ENCODE measurements at places on chromosomes 11 and 22.

- no peak for DNase-seq
Measured at GRCh38 chr11:206526-207207, 532 bp downstream of the BET1L start.

- no peak for DNase-seq
Measured at GRCh38 chr11:28488336-28488735, 380.1 kb downstream of the METTL15 start.

DNA sequence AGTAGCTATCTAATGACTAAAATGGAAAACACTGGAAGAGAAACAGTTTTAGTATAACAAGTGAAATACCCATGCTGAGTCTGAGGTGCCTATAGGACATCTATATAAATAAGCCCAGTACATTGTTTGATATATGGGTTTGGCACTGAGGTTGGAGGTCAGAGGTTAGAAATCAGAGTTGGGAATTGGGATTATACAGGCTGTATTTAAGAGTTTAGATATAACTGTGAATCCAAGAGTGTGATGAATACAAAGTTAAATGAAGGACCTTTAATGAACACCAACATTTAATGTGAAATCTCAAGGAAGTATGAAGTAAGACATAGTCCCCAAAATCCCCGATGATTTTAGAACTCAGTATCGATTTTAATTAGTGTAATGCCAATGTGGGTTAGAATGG is 3.1 kb upstream of the HBD start:
- no peak for DNase-seq

DNA sequence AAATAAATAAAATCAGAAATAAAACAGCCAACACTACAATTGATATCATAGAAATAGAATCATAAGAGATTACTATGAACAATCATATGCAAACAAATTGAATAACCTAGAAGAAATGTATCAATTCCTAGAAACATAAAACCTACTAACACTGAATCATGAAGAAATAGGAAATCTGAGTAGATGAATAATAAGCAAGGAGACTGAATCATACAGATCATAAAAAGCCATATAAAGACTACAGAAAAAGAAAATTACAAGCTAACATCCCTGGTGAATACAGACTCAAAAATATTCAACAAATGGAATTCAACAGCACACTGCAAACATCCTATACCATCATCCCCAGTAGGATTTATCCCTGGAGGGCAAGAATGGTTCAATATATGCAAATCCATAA is 135.6 kb downstream of the SBF2 start:
- DNase-seq: no peak

- no peak for DNase-seq
Measured at GRCh38 chr11:70536051-70536877, 137.9 kb downstream of the CTTN start.

- DNase-seq: no peak
Measured at GRCh38 chr22:22031183-22031945, 48.8 kb upstream of the TOP3B start.

DNA sequence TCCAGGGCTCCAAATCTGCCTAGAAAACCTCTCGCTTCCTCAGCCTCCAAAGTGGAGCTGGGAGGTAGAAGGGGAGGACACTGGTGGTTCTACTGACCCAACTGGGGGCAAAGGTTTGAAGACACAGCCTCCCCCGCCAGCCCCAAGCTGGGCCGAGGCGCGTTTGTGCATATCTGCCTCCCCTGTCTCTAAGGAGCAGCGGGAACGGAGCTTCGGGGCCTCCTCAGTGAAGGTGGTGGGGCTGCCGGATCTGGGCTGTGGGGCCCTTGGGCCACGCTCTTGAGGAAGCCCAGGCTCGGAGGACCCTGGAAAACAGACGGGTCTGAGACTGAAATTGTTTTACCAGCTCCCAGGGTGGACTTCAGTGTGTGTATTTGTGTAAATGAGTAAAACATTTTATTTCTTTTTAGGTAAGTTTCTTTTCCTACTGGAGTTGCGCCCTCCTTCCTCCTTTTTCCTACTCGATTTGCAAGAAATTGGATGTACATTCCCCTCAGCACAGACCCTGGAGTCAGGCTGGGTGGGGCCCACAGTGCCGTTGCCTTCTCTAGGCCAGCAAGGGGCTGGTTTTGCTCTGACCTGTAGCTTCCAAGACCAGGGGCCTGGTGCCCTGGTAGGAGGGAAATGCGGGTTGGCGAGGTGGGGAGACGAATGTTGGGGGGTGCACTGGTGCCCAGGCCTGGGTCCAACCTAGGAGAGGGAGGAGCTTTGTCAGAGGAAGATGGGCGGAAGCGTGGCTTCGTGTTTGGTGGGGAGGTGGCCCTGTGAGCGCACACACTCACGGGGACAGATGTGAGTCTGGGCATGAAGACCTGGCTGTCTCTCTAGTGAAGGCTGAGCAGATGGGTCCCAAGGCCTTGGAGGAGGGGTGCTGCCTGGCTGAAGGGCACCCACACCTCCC is 50.6 kb downstream of the ST14 start:
- DNase-seq: no peak

- DNase-seq: no peak
Measured at GRCh38 chr11:132125988-132126871, 755.8 kb downstream of the NTM start.

GRCh38 chr11:76329084-76329648 is 51.8 kb downstream of the THAP12 start:
- no peak for DNase-seq

DNA sequence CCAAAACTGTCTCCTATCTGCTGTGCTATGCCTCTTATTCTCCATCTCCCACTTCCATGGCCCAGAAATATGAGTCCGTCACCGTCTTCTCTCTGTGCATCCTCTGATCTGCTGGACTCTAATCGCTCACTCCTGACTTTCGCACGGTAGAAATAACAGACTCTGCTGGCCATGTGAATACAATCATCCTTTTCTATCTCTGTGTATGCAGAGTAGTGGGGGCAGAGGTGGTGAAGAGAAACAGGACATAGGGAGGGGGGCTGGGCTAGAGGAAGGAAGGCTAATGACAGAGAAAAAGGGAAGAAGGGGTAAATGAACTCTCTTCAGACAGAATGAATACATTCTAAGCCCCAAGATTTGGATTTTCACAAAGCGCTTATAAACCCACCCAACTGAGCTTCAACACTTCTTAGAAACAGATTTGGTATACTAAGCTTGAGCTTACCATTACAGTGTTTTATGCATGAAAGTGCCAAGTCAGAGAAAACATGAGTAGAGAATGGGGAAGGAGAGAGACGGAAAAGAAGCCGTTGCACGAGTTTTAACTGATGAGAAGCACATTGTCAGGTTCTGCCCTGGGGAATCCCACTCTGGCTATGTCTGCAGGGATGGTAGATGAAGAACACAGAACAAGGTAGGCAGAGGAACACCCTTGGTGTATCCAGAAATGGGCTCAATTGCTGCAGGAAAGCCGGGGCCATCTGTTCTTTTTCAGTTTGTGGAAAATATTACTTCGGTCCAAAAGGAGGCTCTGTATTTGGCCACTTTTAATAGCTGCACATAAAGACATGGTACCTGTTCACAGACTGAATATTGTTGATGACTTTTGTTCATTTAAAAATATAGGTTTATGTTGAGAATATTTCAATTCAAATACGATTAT is 324.7 kb downstream of the ETS1 start:
- no peak for DNase-seq

- no peak for DNase-seq
Measured at GRCh38 chr11:70547386-70547785, 149.1 kb downstream of the CTTN start.

DNA sequence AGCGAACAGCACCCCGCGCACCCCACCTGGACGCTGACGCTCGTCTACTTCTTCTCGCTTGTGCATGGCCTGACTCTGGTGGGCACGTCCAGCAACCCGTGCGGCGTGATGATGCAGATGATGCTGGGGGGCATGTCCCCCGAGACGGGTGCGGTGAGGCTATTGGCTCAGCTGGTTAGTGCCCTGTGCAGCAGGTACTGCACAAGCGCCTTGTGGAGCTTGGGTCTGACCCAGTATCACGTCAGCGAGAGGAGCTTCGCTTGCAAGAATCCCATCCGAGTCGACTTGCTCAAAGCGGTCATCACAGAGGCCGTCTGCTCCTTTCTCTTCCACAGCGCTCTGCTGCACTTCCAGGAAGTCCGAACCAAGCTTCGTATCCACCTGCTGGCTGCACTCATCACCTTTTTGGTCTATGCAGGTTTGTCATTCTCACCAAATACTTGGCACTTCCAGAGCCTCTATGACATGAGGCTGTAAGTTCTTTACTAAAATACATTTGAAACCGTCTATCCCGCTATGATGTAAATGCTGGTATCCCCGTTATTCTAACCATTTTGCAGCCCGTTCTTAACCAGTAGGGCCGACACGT is 535 bp downstream of the AQP11 start:
- DNase-seq: no peak

GRCh38 chr11:35590412-35590811 is 27.8 kb upstream of the FJX1 start:
- DNase-seq: no peak

DNA sequence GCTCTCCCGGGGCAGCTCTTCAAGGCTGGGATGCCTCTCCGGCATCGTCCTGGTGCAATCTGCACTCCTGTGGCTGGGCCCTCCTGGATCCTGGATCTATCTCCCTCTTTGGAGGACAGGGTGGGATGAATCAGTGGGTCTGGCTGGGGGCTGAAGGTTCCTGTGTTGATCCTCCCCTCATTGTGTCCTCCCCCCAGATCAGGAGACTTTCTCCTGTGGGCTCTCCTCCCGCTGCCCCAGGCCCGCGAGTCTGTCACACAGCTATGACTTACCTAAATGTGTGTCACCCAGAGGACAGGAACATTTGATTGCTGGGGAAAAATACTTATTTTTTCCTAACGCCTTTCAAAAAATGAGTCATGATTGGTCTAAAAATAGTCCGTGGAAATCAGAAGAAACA is 106.8 kb upstream of the NECTIN1 start:
- DNase-seq: no peak

GRCh38 chr11:90134478-90135003 is at the start of gene NAALAD2:
TSS of gene NAALAD2 (plus strand) at chr11:90134663. CDS start at chr11:90134759, 96 bp downstream.
- DNase-seq: no peak

DNA sequence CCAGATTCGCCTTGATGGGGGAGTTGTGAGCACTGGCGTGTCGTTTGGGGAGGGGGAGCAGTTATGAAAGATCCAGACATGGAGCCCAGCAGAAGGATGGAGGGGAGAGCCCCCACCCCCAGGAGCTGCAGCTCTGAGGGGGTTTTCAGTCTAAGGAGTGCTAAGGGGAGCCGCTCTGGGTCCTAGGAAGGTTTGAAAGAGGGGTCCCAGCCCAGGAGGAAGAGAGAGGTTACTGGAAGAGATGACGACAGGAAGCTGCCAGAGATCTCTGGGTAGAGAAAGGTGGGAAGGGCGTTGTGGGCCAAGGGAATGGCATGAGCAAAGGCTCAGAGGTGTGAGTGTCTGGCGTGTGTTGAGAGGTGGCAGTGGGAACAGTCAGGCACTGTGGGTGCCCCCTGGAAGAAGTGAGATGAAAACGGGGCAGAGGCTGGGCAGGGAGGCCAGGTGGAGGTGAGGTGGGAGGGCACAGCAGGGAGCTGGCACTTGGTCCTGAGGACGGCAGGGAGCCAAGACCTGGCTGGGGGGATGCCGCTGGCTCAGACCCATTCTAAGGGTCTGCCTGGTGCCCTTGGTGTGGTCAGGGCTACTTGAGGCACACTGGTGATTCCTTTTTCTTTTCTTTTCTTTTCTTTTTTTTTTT is 1.8 kb downstream of the MGAT3 start:
- no peak for DNase-seq

DNA sequence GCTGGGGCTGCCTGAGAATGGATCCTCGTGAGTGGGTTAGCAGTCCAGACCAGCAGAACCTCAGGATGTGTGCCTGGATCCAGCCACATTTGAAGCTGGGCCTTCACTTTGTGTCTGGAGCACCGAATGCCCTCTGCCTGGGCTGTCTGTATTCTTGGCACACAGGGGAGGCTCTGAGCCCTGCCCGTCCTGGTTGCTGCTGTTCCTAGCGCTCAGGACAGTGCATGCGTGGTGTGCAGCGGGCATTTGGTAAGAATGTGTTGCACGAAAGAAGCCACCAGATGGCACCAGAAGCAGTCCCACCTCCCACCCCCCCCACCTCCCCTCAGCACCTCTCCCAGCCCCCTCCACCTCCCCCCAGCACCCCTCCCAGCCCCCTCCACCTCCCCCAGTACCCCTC is 4.1 kb upstream of the MAPK11 start:
- no peak for DNase-seq

DNA sequence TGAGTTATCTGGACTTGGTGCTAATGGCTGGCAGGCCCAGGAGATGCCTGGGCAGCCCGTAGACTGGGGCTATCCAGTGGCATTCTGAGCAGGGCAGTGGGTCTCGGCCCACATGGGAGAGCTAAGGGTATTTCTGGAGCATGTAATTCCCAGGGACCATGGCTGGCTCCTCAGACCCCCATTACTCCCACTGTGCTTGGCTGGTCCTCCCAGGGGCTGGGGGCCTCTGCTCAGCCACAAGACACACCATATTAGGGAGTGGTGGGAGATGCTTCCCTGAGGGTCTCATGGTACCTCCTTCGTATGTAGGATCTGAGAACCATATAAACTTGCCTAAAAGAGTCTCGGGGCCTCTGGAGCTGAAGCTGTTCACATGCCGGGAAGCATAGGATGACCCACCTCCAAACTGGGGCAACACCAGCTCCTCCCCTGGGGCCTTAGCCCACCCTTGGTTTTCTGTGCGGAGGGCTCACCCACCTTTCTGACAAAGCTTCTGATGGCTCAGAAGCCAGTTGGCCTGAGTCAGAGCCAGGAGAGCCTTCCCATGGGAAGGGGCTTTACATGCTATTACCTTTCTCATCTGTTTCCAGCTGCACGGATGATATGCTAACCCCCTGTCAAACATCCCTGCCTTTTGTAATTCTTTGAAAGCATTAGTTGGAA is 9.5 kb upstream of the FTH1 start:
- no peak for DNase-seq

DNA sequence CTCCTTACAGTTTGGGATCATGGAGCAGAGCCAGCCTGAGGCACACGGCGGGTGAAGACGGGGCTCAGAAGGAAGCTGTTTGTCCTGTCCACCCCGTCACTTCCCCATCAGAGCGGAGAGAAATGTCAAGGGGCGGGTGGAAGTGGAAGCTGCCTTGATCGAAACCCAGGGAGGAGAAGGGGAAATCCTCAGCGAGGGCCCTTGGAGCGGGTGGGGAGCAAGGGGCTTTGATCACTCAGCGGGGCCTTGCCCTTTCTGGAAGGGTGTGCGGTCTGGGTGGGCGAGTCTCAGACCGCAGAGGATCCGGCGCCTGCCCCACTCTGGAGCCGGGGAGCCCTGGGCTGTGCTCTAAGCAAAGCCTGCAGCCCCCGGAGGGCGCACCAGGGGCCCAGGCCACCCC is 320.4 kb downstream of the NTM start:
- no peak for DNase-seq

DNA sequence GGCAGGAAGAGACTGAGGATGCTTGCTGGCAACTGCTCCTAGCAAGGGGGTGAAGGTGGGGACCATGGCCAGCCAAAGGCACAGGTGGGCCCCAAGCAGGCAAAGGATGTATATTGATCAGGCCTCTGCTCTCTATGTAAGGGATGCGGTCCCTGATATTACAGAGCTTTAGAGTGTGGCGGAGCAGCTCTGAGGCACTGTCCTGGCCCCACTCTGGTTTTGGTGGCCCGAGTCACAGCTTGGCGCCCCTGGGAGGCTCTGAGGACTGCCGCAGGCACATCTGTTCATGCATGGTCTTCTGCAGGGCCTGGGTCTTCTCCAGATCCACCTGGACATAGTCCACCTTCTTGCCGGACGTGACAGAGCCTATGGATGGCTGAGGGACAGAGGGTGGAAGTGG is 45.5 kb downstream of the GAB4 start:
- DNase-seq: no peak

GRCh38 chr11:114281388-114281956 is 14.7 kb upstream of the NNMT start:
- no peak for DNase-seq
